ENCODE measurements at places on chromosomes 3 and 15. TPM values are rescaled to one million over a fixed set of nuclear protein-coding genes. Genes with fewer than 3 reads are reported as not detected.

DNA sequence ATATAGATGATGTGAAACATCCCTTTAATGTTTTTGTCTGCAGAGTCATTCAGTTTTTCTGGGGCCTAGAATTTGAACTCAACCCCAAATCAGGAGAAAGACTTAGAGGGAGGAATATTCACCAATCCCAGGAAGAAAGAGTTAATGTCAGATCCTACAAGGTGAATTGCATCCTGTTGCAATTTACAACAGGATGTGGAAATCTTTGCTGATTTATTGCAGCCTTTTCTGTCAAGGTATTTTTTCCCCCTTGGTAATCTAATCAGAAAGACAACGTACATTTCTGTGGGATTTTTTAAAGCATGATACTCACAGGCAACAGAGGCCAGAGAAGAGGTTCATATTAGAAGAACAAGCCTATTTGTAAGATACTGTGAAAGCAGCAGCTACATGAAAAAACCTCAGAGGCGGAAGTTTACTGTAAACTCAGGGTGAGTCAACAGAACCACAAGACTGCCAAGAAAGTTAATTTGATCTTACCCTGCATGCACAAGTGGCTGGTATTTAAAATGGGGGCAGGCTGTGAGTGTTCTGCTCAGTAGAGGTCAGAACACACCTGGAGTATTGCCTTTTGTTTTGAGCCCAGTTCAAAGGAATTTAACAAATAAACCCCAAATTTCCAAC, 531.9 kb downstream of the AGBL1 start:
- no peak overlapping the region for H3K4me3 ChIP-seq
- H3K27me3 ChIP-seq = no peaks in the 10 kb centered on the region
- H3K4me1 ChIP-seq = no peaks in the 10 kb centered on the region
- H3K36me3 ChIP-seq = no peaks in the 10 kb centered on the region
- no peak overlapping the region for H3K27ac ChIP-seq

GRCh38 chr15:65077981-65078352, 1.4 kb downstream of the KBTBD13 start:
- peaks cover 24% of the 10 kb centered on the region for H3K27me3 ChIP-seq
- H3K4me1 ChIP-seq = peaks cover 4% of the 10 kb centered on the region
- peak; percentile 67 for DNase-seq
- no peaks in the 10 kb centered on the region for H3K36me3 ChIP-seq
- no peak overlapping the region for H3K4me3 ChIP-seq

DNA sequence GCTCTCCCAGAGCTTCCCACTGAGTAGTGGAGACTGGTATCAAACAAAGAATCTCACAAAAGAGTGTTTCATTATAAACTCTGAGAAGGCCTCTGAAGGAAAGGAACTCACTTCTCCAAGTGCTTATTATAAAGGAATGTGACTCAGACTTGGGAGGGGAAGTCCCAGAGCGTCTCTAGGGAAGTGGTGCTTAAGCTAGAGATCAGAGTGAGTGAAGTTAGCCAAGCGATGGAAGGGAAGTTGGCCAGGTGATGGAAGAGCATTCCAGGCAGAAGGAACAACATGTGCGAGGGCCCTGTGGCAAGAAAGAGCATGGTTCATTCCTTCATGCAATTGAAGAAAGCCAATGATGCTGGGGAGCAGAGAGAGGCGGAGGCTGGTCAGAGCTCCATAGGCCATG, 2.3 kb downstream of the XYLB start:
- H3K27me3 ChIP-seq = no peaks in the 10 kb centered on the region
- H3K36me3 ChIP-seq = no peaks in the 10 kb centered on the region
- H3K4me1 ChIP-seq = peaks cover 5% of the 10 kb centered on the region
- no peak overlapping the region for H3K4me3 ChIP-seq
- no peak for DNase-seq

- no peak overlapping the region for H3K4me3 ChIP-seq
- no peaks in the 10 kb centered on the region for H3K36me3 ChIP-seq
- DNase-seq = no peak
- no peak overlapping the region for H3K27ac ChIP-seq
- no peaks in the 10 kb centered on the region for H3K4me1 ChIP-seq
- no peaks in the 10 kb centered on the region for H3K27me3 ChIP-seq
Measured at GRCh38 chr3:155753038-155753639, 8.3 kb upstream of the PLCH1 start.

DNA sequence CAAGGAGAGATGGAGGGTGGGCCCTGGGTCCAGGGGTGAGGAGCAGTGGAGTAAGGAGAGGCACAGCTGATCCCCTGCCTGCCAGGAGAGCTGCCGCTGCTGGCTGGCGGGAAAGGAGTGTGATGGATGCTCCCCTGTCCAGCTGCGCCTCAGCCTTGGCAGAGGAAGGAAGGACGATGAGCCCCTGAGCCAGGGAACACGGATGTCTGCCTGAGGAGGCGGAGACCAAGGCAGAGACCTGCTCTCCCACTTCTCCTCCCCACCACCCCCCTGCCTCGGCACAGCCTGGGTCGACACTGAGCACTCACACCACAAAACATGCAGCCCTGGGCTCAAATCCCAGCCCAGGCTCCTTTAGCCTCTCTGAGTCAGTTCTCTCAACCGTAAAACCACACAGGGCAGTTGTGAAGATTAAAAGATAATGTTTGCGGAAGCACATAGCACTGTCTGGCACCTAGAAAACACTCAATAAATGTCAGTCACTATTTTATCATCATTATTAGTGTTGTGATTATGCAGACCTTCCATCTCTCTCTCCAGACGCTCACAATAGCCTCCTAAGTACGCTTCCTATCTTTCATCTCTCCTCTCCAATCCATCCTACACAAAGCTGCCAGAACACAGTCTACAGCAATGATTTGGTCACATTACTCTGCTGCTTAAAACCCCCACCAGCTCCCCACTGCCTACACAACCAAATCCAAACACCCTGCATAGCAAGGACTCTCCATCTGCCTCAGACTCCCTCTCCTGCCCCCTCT, 52.2 kb downstream of the SEMA5B start:
- H3K27ac ChIP-seq = no peak overlapping the region
- no peak overlapping the region for H3K4me3 ChIP-seq
- H3K36me3 ChIP-seq = no peaks in the 10 kb centered on the region

DNA sequence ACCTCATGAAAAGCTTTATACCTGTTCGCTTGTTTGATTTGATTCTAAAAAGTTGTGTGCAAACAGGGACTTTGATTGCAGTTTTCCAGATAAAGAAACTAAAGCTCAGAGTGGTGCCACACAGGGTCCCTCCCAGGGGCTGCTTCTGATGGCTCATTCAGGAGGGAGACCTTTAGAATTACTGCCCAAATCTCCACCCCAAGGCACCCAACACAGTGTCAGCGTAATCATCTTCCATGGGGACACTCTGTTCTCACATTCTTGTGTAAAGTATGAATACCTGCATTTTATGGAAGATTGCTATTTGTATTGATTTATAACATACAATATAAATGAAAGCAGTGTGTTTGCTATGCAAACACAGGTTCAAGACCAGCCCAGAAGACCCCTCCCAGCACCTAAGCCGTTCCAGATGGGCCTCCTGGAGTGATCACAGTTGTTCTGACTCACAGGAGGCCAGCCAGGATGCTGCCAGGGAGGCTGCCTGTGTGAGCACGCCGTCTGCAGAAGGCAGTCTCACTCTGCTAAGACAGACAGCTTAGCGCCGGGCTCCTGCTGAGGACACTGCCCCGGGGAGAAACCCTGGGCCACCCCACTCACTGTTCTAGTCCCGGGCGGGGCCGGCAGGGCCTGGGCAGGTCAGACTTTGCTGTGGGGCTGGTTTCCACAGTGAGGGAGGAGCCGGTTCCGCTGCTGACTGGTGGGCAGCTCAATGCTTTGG, 185.6 kb downstream of the FAM43A start:
- H3K27ac ChIP-seq = no peak overlapping the region
- H3K4me3 ChIP-seq = no peak overlapping the region
- no peaks in the 10 kb centered on the region for H3K27me3 ChIP-seq
- peaks cover 18% of the 10 kb centered on the region for H3K4me1 ChIP-seq
- H3K36me3 ChIP-seq = no peaks in the 10 kb centered on the region

GRCh38 chr3:129482721-129483120, 42.7 kb downstream of the IFT122 start:
- H3K27ac ChIP-seq = peak overlapping the region; percentile 43
- no peaks in the 10 kb centered on the region for H3K36me3 ChIP-seq
- no peaks in the 10 kb centered on the region for H3K27me3 ChIP-seq

DNA sequence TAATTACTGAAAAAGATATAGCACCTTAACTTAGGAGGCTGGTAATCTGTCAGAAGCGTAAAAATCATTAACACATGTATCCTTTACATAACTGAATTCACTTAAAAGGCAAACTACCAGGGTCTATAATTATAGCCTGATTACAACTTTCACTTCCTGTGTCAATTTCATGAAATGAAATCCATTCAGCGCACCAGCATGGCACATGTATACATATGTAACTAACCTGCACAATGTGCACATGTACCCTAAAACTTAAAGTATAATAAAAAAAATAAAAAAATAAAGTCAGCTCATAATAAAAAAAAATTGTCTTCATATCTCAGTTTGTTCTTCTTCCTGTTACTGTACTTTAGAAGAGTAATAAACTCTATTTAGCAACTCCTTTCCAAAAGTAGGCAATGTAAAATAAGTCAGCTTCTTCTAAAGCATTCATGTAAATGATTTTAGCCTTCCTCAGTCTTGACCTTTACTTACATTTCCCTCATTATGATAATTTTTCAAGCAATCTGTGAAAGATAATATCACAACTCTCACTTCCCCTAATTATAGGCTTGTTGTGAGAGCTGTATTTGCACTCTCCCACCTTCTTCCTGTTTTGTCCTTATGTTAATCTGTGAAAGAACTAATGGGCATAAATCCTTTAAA, 50.1 kb downstream of the KBTBD8 start:
- H3K4me3 ChIP-seq = no peak overlapping the region
- H3K4me1 ChIP-seq = no peaks in the 10 kb centered on the region
- H3K36me3 ChIP-seq = no peaks in the 10 kb centered on the region
- no peak for DNase-seq
- H3K27ac ChIP-seq = no peak overlapping the region

Gene SPESP1
- total RNA-seq = 4.8 TPM

Gene CCDC9B
- total RNA-seq = 22.5 TPM

Gene TLE3
- total RNA-seq = 1.6 TPM

Gene ZBED2
- not detected for total RNA-seq

Gene DGKG
- 32.1 TPM for total RNA-seq

Gene CEP97
- 8.4 TPM for total RNA-seq

All from adrenal gland (tissue), 19 donors.